ENCODE measurements at places on chromosomes 12 and 14.

- DNase-seq, result no peak
These were observed 14.2 kb downstream of the FRS2 start for GRCh38 chr12:69484428-69484827.

DNA sequence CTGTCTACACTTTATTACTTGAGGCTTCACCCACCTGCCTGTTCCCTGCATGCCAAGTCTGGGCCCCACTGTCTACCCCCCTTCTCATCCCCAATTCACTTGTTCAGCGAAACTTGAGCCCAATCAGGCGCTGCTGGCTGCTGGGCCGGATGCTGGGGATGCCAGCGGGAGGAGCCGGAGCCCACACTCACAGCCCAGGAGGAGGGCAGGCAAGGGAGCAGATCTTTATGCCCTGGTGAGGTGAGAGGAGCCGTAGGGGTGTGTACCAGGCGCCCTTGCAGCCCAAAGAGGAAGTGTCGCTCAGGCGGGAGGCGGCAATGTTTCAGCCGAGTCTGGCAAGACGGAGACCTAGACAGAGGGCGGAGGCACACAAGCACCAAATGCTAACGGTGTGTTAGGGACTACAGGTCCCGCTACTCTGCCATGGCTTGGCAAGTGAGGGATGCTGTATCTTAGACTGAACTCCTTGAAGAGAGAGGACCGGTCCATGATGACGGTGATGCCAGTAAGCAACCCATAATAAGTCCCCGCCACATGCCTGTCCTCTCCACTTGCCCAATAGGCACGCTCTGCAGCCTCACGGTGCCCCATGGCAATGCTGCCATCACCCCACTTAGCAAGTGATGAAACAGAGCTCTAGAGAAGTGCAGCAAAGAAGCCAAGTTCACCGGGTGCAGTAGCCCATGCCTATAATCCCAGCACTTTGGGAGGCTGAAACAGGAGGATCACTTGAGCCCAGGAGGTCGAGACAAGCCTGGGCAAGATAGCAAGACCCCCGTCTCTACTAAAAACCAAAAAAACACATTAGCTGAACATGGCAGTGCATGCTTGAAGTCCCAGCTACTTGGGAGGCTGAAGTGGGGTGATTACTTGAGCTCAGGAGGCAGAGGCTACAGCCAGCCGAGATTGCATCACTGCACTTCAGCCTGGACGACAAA is 41.6 kb downstream of the LRRC74A start:
- no peak for DNase-seq

DNA sequence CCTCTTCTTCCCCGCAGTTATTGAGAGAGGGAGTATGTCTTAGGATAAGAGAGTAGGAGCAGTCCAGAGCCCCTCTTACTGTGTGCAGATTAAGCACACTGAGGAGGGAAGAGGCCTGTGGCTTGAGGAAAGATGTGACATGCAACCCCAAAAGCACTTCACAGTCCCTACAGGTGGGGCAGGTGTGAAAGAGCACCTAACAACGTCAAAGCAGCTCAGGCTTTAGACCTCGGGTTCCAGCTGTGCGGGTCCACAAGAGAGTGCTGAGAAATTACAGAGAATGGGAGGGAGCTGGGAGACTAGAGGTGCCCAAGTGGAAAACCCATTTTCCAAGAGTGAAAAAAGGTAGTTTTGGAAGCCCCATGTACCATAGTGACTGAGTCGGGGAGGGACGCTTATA is 127.6 kb downstream of the SLC25A47 start:
- DNase-seq, result no peak

GRCh38 chr12:40065636-40066035 is 40.2 kb downstream of the SLC2A13 start:
- no peak for DNase-seq

DNA sequence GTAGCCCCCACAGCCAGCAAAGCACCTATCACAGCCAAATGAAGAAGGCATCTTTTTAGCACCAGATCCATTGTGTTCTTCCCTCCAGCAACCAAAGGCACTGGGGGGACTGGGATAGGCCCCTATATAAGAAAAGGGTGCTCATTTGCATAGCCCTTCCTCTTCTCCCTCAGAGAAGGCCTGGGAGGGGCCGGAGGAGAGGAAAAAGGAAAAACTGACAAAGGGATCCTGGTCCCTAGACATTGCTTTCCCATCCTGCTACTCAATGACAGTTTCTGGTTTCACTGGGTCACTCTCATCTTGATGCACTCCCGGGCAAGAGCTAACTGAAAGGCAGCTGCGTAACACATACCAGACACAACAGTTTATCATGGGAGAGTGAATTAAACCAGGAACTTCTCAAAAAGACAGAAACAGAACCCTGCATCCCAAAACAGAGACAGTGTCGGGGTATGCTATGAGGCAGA is at the start of gene PMEL:
PMEL (minus strand) TSS at position 102 of the 467 bp plus-strand sequence; CDS start at position 71, 31 bp downstream.
- no peak for DNase-seq

Measured in NCI-H748 treated with DMSO at 0.1 percent for 48 hours (cell line).